ENCODE measurements at places on chromosomes 6 and 20. TPM values are rescaled to one million over a fixed set of nuclear protein-coding genes. Genes with fewer than 3 reads are reported as not detected.

DNA sequence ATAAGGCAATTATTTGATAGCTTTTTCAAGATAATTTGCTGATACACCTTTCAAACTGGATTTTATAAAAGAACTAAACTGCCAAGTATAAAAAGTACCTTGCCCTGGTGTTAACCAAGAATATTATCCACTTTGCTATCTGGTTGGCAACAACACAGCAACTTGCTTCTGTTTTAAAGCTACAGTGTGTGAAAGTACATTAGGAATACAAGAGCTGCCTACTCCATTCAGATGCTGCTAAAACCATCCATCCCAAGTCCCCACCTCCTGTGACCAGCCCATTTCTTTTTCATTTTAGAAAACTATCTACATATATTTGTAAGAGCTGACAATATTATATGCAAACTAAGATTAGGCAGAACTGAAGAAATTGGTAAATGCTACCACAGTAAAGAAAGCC lies 12.8 kb downstream of the CLDN20 start:
- DNase-seq: no peak

DNA sequence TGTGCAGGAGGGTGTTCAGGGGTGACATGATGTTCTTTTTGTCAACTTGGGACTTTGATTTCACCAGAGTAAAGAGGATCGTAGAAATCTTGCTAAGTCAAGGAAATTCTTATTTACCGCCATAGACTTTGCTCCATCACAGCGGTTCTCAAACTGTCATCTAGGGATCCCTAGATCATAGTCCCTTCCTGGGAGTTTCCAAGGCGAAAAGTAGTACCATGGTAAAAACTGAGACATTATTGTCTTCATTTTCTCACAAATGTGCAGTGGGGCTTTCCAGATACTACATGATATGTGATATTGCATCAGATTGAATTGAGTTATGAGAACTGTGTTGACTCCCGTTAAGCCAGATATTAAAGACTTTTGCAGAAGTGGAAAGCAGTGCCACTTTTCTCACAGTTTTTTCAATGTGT lies 79.7 kb downstream of the JARID2 start:
- DNase-seq: no peak

DNA sequence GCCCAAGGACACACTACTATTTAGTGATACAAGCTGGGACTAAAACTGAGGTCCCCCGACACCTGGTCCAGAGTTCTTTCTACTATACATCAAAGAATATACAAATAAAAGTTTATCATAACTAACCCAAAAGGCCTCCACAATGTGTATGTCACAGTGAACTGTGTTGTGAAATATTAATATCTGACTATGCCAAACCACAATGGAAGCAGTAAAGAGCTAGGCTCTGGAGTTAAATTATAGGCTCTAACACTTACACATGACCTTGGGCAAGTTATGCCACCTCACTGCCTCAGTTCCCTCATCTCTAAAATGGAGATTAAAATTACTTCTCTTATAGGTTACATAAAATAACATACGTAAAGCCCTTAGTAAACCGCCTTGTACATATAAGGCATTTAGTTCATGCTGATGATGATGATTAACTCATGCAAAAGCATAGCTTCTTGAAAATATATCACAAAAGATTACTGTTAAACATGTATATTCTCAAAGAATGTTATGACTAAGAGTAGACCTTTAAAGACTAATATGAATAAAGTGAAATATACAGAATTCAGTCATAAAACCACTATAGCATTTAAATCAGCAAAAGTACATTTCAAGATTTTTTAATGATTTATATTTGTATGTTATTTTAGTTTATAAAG lies 5.7 kb downstream of the SUPT3H start:
- no peak for DNase-seq

DNA sequence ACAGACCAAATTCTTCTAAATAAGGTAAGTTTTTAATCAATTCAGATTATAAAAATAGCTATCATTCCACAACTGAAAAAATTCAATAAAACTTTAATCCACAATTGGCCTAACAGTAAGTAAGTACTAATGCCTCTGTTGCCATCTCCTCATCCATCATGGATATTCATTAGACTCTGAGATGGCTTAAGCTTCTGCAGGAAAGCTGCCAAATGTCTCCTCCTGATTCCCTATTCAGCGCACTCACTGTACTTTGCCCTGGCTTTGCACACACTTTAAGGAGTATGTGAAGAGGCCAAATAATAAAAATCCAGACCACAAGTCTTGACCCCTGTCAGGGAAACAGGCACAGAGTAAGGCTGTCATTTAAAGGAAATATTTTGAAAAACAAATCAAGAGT lies 23.6 kb downstream of the PGM3 start:
- DNase-seq: no peak

- no peak for DNase-seq
Measured at GRCh38 chr6:135568379-135568778, 70.8 kb upstream of the AHI1 start.

DNA sequence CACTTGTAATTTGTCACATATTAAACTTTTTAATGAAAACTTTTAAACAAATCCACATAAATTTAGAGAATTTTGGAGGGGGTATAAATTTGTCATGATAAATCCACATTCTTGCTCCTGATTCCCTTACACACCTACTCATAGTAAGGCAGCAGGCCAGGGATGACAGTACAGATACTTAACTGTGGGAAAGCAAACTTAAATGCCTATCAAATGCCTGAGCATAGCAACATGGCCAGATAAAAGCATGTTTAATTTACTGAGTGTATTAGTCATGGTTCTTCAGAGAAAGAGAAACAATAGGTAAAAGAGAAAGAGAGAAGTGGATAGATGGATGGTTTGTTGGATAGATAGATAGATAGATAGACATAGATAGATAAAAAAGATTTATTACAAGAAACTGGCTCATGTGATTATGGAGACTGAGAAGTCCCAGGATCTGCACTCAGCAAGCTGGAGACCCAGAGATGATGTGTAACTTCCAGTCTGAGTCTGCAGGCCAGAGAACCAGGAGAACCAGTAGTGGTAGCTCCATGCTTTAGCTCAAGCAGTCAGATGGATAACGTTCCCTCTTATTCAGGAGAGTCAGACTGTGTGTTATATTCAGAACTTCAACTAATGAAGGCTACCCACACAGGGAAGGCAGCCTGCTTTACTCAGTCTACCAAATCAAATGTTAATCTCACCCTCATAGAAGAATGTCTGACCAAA lies 15.9 kb upstream of the ADGRF1 start:
- no peak for DNase-seq

- DNase-seq: no peak
Measured at GRCh38 chr6:161215876-161216615, 57.8 kb downstream of the AGPAT4 start.

DNA sequence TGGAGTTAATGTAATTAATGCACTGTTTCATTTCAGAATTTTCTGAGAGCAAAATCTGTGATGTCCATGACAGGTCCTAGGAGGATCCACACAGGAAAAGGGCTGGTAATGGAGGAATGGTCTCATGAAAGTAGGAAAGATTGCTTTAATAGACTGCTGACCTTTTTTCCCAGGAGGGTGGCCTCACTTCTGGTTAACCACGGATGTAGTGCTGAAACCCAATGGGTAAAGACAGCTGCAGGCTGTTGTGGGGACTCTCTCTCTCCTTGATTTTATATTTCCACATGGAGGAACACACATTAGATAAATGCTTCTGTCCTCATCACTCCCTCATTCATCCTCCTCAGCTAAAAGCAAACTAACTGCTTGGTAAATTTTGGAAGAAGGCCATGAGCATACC lies 23.6 kb upstream of the RIPOR2 start:
- no peak for DNase-seq

GRCh38 chr20:63955827-63956663 lies at the start of gene UCKL1:
TSS of gene UCKL1 (minus strand) at chr20:63956416. CDS start at chr20:63956372, 44 bp downstream.
- peak; percentile 92 for DNase-seq

DNA sequence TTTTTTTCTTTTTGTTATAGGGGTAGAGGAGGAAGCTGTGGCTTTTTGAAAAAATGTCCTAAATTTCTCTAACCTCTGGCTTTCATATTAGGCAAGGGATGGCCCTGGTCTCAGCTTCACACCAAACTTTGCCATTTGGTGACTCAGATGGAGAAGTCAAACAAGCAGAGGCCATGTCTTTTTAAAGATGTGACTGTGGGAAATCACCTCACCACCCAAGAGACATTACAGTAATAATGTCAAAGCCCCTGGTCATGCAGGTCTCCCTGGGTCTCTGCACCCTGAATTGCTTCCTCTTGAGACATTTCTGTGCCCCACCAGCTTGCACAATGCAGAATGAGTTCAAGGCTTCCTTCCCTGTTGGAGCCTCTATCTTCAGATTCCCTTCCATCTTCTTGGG lies 39.5 kb upstream of the ADGRF5 start:
- no peak for DNase-seq

GRCh38 chr6:129659590-129660345 lies 50.2 kb downstream of the ARHGAP18 start:
- no peak for DNase-seq

DNA sequence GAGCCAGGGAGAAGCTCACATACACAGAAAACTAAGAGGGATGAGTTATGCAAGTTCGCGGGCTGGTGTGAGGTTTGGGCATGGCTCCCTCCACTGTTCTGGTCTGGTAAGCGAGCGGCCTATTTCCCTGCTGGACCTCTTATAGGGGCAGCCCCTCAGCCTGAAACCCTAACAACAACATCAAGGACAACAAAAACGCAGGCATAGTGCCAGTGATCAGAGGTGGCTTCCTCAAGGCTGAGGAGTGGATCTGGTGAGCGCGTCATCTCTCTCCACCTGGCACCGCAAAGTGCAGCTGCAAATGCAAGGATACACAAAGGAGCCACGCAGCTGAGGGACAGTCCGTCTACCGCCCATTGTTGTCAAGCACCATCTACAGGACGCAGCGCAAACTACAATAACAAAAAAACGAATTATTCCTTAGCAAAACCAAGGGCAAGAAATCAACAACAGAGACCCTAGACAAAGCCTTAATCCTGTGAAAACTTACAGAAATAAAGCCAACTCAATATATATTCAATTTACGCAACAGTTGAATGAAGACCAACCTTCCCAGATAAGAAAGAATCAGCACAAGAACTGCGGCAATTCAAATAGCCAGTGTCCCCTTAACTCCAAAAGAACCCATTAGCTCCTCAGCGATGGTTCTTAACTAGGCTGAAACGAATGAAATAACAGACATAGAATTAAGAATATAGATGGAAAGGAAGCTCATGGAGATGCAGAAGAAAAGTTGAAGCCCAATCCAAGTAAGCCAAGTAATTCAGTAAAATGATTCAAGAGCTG lies 9.2 kb upstream of the DEFB110 start:
- no peak for DNase-seq

GRCh38 chr6:117601811-117602150 lies 530 bp downstream of the GOPC start:
- no peak for DNase-seq

DNA sequence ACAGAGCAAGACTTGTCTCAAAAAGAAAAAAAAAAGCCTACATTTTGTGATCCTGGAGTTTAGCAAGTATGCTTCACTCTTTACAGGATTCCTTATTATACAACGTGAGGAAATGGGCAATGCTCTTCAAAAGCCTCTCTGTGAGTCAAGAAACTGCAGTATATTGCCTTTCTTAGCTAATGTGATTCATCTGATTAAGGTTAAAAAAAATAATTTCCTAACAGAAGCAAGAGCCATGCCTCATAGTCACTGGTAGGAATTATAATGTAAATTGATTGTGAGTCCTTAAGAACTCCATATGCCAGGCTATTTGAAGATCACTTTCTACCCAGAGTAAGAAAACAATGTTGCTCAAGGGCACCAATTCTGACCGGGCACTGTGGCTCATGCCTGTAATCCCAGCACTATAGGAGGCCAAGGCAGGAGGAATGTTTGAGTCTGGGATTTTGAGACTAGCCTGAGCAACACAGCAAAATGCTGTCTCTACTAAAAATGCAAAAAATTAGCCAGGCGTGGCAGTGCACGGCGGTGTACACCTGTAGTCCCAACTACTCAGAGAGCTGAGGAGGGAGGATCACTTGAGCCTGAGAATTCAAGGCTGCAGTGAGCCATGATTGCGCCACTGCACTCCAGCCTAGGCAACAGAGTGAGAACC lies 43.3 kb downstream of the SLC26A8 start:
- no peak for DNase-seq

- no peak for DNase-seq
Measured at GRCh38 chr6:148682990-148683389, 63.8 kb upstream of the UST start.

- no peak for DNase-seq
Measured at GRCh38 chr20:24797745-24798655, 151.1 kb upstream of the CST7 start.

GRCh38 chr6:10404799-10405512 lies 9.9 kb downstream of the TFAP2A start:
- no peak for DNase-seq

- no peak for DNase-seq
Measured at GRCh38 chr6:125066140-125066539, 87.4 kb upstream of the TPD52L1 start.

GRCh38 chr6:45791211-45792168 lies 224.2 kb downstream of the CLIC5 start:
- DNase-seq: no peak

GRCh38 chr6:154448448-154449096 lies 61.9 kb downstream of the CNKSR3 start:
- DNase-seq: no peak

GRCh38 chr6:55882718-55883569 lies 7.6 kb upstream of the BMP5 start:
- DNase-seq: no peak

GRCh38 chr20:47306755-47307370 lies 49.6 kb downstream of the ZMYND8 start:
- DNase-seq: no peak

DNA sequence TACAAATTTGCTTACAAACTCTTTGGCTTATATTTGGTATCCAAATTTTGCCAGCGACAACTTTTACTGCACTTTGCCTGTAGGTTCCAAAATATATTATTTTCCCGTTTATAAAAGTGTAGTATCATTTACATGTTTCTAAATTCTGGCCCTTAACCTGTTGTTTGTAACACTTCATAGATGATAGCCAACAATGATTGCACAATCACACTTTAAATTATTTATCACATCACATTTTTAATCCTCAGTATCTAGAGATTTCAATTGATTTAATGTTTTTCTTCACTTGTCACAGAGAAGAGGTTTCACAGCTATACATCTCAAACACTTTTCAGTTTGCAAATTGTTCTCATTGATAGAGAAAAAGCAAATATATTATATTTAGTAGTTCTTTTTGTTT lies 1151.2 kb upstream of the EYS start:
- DNase-seq: no peak

The SLC22A7 gene
- not detected for total RNA-seq

The LY6G5C gene
- 3.1 TPM for total RNA-seq

The VGLL2 gene
- total RNA-seq: not detected

The PEX7 gene
- total RNA-seq: 4.1 TPM

The C6orf136 gene
- total RNA-seq: 24.4 TPM

The DDO gene
- total RNA-seq: not detected

The AVP gene
- total RNA-seq: 1.4 TPM

The NTSR1 gene
- total RNA-seq: 0.37 TPM
